ENCODE measurements at places on chromosomes 12 and 14.

DNA sequence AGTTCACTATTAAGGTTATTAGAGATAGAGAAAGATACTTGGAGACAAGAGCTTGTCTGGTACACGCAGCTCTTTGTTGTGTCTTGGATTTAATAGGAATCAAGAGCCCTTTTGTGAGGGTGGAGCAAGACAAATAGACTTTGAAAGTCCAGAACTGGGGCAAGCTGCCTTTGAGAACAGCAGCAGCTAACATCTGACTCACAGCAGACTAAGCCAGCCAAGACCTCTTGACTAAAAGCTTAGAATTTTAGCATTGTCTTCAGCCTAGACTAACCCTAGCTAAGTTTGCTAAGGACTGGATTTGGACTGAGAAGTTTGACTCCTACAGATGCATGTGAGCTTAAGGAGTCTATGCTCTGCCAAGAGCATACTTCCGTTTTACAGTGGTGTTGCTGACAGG is 201.9 kb upstream of the RBM19 start:
- DNase-seq: peak; percentile 69

- no peak for DNase-seq
These were observed 157.4 kb downstream of the KICS2 start for GRCh38 chr12:64064706-64065105.

- DNase-seq: no peak
These were observed 19.4 kb upstream of the GNPTAB start for GRCh38 chr12:101850199-101850598.

DNA sequence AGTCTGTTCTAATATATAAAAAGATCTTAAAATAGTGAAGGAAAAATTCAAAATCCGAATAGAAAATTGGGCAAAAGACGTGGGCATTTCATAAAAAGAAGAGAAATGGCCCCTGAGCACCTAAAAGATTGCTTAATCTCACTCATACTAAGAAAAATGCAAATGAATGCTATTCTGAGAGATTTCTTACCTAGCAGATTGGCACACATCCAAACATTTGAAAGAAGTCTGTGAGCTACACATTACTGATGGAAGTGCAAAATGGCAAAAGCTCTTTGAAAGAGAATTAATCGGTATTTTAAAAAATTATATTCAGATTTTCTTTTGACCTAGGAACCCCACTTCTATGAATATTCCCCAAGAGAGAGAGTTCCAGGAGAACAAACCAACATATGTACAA is 280.4 kb upstream of the GARIN6 start:
- no peak for DNase-seq

GRCh38 chr12:62808166-62808879 is 126.6 kb downstream of the PPM1H start:
- no peak for DNase-seq

- no peak for DNase-seq
These were observed 69.1 kb upstream of the CPSF6 start for GRCh38 chr12:69170293-69170692.

- no peak for DNase-seq
These were observed 143.8 kb downstream of the ADGRD1 start for GRCh38 chr12:131097202-131098177.

- DNase-seq: peak; percentile 22
These were observed 64.6 kb upstream of the LMO3 start for GRCh38 chr12:16670456-16671050.

- peak; percentile 29 for DNase-seq
These were observed 236.1 kb downstream of the CACNA1C start for GRCh38 chr12:2288875-2289274.

DNA sequence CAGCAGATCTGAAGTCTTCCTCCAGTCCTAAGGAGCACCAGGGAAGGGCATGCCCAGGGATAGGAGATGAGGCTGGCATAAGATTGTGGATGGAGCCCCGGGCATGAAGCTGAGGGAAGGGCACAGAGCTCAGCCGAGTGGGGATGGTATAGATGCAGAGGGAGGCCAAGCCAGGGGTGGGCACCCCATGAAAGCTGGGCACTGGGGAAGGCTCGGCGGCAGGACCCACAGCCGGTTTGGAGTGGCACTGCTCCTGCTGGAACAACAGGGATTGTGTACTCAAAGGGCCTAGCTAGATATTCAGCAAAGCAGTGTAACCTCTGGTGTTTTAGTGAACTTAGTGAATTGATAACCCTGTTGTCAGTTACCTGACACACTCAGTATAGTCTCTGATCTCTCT is 117.1 kb downstream of the NTF3 start:
- no peak for DNase-seq

- no peak for DNase-seq
These were observed 9.0 kb downstream of the SLC25A47 start for GRCh38 chr14:100332071-100332639.

- DNase-seq: no peak
These were observed 57.2 kb upstream of the ATP2A2 start for GRCh38 chr12:110223777-110224378.
